Fibroblast of the aortic adventitia (primary cell): ENCODE measurements at places on chromosomes 2 and 18. TPM values are rescaled to one million over a fixed set of nuclear protein-coding genes. Genes with fewer than 3 reads are reported as not detected.

- no peak for DNase-seq
Measured at GRCh38 chr2:141035846-141036420, 1094.9 kb downstream of the LRP1B start.

DNA sequence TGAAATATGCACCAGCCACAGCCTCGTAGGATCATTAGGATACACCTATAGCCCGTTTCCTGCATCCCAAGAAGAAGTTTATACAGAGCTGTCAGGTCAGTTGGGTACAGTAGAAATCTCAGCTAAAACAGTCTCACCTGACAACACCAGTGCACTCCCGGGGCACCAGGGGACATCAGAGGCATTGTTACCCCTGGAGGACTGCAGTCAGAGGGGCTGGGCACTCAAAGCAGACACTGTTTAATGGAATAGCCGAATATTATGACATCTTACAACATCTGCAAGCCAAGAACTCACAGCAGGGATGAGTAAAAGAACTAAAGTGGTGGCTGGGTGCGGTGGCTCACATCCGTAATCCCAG, 93.0 kb upstream of the ID2 start:
- no peak for DNase-seq

C1QL2 gene
- total RNA-seq = not detected in 2 replicates

- no peak for DNase-seq
Measured at GRCh38 chr18:8947566-8947965, 154.9 kb upstream of the NDUFV2 start.

- no peak for DNase-seq
Measured at GRCh38 chr18:78807668-78808067, 171.9 kb upstream of the SALL3 start.

GNLY gene
- not detected in 2 replicates for total RNA-seq

DNA sequence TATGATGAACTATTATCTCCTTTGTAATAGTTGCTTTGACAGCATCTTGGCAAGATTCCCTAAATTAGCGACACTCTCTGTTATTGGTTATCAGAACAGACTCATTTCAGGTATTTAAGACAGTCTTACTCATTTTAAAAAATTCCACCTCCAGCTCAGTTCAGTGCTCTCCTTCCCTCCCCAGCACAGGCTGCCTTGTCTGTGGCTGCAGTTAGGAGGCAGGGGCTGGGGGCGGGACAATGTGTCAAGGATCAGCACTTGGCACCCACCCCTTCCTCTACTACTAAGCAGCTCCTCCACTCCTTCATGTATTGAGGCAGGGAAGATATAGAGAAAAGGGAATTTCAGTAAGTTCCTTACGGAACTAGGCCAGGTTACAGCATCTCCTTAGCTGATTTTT, 85.0 kb downstream of the VSNL1 start:
- no peak for DNase-seq

SRD5A2 gene
- total RNA-seq = 0.09 TPM in 1 of 2 replicates, not detected in the other

GRCh38 chr2:68417926-68418325, 49.2 kb downstream of the FBXO48 start:
- no peak for DNase-seq

DNA sequence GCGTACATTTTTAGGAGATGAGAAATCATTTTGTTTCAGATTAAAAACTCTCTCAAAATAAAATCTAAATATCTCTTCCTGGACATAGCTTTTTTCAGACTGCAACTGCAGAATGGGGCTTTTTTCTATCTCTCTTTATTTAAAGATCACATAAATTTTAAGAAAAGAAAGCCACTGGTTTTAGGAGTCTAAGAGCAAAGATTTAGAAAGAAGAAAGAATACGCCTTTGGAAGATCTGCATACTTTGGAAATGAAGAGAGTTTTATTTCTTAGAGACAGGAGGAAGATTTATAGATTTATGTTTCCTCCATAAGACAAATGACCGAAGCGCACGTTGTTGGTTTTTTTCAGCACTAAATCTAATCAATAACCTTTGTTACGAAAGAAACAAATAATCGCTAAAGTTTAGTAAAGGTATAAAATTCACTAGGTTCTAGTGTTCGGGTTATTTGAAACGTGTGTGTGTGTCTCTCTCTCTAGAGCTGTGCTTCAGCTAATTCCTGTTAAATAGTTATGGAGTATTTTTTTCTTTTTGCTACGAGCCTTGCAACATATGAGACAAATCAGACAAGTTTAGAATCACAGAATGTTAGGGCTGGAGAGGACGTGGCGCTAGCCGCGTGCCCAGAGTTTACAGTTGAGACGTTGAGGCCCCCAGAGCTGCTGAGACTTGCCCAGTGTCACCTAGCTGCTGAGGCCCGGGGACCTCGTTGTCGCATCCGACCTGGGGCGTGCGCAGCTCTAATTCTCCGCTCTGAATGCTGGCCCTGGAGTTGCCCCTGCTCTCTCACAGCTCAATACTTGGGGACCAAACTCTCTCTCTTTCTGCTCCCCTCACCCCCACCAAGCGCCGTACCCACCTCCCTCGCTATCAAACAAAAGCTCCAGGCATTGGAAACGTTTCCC, 69.9 kb downstream of the CTAGE1 start:
- peak; percentile 63 for DNase-seq

DNA sequence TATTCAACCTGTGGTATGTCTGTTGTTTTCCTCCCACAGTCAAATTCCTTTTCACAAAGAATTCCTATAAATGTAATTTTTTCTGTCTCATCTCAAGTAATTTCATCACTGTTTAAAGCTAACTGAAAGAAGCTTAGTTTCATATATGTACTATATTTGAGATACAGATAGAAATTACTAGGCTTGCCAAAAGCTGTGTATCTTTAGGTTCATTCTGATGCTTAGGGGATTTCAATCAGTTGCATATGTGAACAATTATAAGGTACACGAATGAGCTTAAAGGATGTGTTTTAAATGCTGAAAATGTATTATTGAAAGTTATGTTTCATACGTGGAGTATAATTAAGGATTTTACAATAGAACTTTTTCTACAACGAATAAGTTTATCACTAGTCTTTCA, 59.2 kb upstream of the DSG1 start:
- DNase-seq = no peak

- no peak for DNase-seq
Measured at GRCh38 chr2:106065268-106065982, 128.7 kb downstream of the UXS1 start.

DNA sequence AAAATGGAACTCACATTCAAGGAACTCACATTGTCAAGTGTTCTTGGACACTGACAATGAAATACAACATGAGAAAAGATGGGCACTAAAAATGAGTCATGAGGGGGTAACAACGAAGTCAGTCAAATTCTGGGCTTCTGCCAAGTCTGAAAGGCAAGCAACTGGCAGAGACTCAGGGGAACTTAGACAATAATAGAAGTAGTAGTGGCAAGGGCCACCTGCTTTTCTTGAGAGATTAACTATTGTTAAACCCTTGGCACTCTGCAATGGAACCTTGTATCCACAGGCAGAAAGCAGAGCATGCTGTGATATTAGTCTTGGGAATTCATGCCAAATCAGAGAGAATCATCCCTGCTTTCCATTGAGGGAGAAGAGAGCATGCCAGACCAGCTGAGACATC, 382.6 kb upstream of the CDH2 start:
- no peak for DNase-seq

M1AP gene
- not detected in 2 replicates for total RNA-seq

MGAT4A gene
- total RNA-seq = 0.36 and 0.74 TPM in 2 replicates
